ENCODE measurements at places on chromosomes 2 and 18. TPM values are rescaled to one million over a fixed set of nuclear protein-coding genes. Genes with fewer than 3 reads are reported as not detected.

DNA sequence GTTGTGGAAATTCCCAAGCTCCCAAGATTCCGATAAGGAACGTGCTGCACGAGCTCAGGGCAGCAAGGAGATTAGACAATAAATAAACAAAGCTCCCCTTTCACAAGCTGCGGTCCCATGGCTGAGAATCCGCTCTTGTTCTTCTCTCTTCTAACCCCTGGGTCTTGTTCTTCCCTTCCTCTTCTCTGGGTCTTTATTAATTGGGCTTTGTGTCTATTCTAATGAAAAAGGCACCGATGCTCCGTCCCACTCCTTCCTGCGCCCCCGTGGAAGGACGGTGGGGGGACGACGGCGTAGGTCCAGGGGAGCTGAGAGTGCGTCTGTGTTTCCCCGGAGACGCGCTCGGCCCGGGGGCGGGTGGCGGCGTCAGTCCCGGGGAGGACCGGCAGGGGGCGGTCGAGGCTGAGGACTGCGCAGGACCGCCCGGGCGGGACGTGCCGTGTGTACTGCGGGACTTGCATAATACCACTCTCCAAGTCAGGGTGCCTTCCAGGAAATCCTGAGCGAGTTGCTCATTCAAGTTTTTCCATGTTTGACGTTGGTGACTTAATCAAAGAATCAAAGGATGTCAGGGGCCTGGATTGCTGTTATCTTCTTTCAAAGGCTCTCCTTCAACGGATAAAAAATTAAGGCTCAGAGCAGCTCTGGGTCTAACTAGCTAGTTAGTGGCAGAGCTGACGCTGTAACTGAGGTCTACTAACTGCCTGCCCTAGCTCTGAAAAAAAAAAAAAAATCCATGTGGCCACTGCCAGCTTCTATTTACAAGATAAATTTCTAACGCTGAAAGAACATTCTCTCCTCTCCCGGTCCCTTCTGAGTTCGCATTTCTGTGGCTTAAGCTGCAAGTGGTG lies 321.4 kb downstream of the TGIF1 start:
- H3K27ac ChIP-seq: no peak overlapping the region
- peak overlapping the region; percentile 30 for H3K4me3 ChIP-seq
- H3K36me3 ChIP-seq: no peaks in the 10 kb centered on the region
- H3K4me1 ChIP-seq: peaks cover 25% of the 10 kb centered on the region

- no peak overlapping the region for H3K4me3 ChIP-seq
- H3K4me1 ChIP-seq: no peaks in the 10 kb centered on the region
- no peaks in the 10 kb centered on the region for H3K36me3 ChIP-seq
- no peak for DNase-seq
- H3K27ac ChIP-seq: no peak overlapping the region
- H3K27me3 ChIP-seq: no peaks in the 10 kb centered on the region
Observed at GRCh38 chr2:96180521-96180920, 28.1 kb downstream of the STARD7 start.

GRCh38 chr2:172084395-172084644 lies 987 bp upstream of the DLX1 start:
- no peaks in the 10 kb centered on the region for H3K36me3 ChIP-seq
- no peaks in the 10 kb centered on the region for H3K4me1 ChIP-seq
- no peak overlapping the region for H3K27ac ChIP-seq
- DNase-seq: no peak
- no peaks in the 10 kb centered on the region for H3K27me3 ChIP-seq

DNA sequence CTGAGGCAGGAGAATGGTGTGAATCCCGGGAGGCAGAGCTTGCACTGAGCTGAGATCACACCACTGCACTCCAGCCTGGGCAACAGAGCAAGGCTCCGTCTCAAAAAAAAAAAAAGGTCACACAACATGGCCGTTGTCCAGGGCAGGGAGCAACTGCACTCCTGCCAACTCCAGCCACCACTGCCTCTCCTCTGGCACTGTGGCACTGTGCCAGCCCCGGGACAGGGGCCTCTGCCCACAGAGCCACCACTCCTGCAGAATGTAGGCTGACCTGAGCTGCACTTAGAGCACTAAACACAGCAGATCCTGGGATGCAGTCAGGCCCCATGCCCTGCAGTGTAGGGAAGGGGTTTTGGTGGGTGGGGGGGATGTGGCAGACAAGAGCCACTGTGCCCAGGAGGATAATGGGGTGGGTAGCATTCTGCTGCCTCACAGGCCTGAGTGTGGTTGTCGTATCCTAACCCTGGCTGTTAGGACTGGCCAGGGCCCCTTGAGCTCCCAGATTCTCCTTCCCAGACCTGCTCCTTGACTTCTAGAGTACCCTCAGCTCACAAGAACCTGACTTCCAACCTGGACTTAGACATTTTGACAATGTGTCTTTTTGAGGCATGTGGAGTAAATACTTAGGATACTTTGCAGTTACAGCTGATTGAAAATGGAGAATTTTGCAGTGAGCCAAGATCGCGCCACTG lies 69.4 kb upstream of the SH3RF3 start:
- no peak overlapping the region for H3K27ac ChIP-seq
- H3K4me3 ChIP-seq: no peak overlapping the region
- DNase-seq: no peak
- no peaks in the 10 kb centered on the region for H3K27me3 ChIP-seq

GRCh38 chr2:85152895-85153294 lies 19.7 kb downstream of the TCF7L1 start:
- no peaks in the 10 kb centered on the region for H3K27me3 ChIP-seq
- no peak for DNase-seq
- no peaks in the 10 kb centered on the region for H3K36me3 ChIP-seq
- H3K27ac ChIP-seq: no peak overlapping the region
- H3K4me3 ChIP-seq: no peak overlapping the region

Gene BUB1
- 60.7 TPM for total RNA-seq

Data from Caco-2 (cell line).